ENCODE measurements at places on chromosomes 4 and X. TPM values are rescaled to one million over a fixed set of nuclear protein-coding genes. Genes with fewer than 3 reads are reported as not detected.
A peak's percentile ranks its signal among the peaks of the same experiment; 100 is the strongest.

Gene CORIN
- total RNA-seq: 0.05 TPM

Gene EGFL6
- total RNA-seq: 0.93 TPM

Gene BEX2
- total RNA-seq: 16.4 TPM

Gene ITM2A
- total RNA-seq: 131 TPM

Gene ATP6AP1
- 44.5 TPM for total RNA-seq

Gene ZCCHC18
- total RNA-seq: 1.9 TPM

Gene TSPAN6
- total RNA-seq: 0.73 TPM

Gene USP17L5
- total RNA-seq: not detected

Gene EVC2
- total RNA-seq: 0.16 TPM

Gene OTC
- not detected for total RNA-seq

Gene PSAPL1
- not detected for total RNA-seq

Gene ZNF81
- 6.6 TPM for total RNA-seq

Gene RBM47
- total RNA-seq: 3.3 TPM

Gene MAGEB10
- total RNA-seq: not detected

Gene RAB33A
- 34.8 TPM for total RNA-seq

Gene FBXW7
- 29.0 TPM for total RNA-seq

Gene FNIP2
- total RNA-seq: 26.4 TPM

Gene PDCL2
- total RNA-seq: not detected

Gene PCYT1B
- total RNA-seq: 0.05 TPM

Gene STARD8
- total RNA-seq: 0.43 TPM

Gene FAM9C
- 0.41 TPM for total RNA-seq

Gene ASB5
- not detected for total RNA-seq

DNA sequence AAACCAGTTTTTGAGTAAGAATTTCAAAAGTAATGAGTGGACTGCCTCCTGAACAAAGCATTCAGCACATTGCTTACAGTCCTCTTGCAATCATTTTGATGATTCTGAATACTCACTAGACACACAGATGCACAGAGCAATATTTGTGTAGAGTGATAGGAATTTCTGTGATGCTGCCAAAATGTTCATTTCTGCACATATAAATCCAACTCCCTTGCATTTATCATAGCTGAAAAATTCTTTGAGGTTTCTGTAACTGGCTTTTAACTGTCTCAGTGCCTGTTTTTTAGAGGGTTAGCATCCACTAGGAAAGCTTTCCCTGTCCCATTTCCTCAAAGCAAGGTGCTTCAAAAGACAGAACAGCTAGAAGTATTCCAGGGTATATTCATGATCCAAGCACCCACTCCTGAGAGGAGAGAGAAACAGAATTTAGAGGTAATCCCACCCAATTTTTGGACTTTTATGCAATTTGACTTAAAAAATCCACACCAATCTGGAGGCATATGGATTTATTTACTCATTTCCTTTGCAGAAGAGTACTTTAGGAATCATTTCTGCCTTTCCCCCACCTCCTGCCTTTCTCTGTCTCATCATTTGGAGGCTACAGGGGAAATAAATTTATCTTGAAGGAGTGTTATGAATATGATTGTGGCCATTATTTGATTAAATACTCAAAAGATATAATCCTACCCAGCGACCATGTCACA, 234.5 kb upstream of the SLIT2 start:
- DNase-seq: no peak

- no peak for DNase-seq
Observed at GRCh38 chrX:136176399-136176825, 29.1 kb downstream of the FHL1 start.

- no peak for DNase-seq
Observed at GRCh38 chr4:55578341-55579010, 13.6 kb downstream of the PDCL2 start.

GRCh38 chr4:109560687-109561461, 828 bp downstream of the MCUB start:
- DNase-seq: peak; percentile 51

DNA sequence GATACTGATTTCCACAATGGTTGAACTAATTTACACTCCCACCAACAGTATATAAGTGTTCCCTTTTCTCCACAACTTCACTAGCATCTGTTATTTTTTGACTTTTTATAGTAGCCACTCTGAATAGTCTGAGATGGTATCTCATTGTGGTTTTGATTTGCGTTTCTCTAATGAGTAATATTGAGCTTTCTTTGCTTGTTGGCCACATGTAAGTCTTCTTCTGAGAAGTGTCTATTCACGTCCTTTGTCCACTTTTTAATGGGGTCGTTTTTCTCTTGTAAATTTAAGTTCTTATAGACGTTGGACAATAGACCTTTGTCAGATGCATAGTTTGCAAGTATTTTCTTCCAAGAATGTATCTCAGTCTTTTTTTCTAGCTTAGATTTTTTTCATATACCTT, 10.0 kb downstream of the FBXW7 start:
- DNase-seq: no peak

DNA sequence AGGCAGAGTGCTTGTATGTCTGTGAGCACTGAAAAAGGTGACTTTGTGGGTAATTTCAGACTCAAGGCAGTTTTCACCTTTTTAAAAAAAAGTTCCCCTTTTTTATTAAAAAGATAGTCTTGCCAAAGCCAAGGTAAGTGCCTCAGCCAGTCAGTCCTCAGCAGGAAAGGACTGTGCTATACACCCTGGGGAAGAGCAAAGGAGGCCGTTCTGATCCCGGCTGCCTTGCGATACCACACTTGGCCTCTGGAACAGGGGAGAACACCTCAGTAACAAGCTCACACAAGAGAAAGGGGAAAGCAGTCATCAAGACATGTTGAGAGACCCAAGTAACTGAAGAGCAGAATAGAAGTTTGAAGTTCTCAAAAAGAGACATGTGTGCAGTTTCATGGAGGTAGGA, 541.7 kb downstream of the BCOR start:
- no peak for DNase-seq

- DNase-seq: no peak
Observed at GRCh38 chr4:100936661-100937375, 410.5 kb downstream of the PPP3CA start.

- peak; percentile 56 for DNase-seq
Observed at GRCh38 chr4:177596035-177596434, 153.8 kb upstream of the AGA start.

- DNase-seq: no peak
Observed at GRCh38 chr4:26995316-26995715, 134.7 kb downstream of the STIM2 start.

GRCh38 chr4:5416637-5417036, 291.7 kb downstream of the EVC2 start:
- no peak for DNase-seq

DNA sequence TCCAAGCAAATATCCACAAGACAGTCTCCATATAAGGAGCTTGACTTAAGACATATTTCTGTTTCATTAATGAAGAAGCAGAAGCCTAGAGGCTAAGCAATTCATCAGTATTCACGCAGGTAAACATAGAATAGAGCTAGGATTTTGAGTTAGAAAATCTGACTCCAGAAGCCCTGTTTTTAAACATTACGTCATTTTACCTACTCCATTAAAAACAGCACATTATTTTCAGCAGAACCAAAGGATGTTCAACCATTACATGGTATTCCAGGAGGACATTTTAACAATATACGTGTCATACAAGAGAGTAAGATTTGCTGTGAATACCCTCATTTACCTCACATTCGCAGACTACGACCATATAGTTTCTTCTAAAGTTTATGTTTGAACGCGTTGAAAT, 403.3 kb upstream of the TRAM1L1 start:
- DNase-seq: no peak

- no peak for DNase-seq
Observed at GRCh38 chrX:20140420-20140819, 1.2 kb downstream of the EIF1AX start.

DNA sequence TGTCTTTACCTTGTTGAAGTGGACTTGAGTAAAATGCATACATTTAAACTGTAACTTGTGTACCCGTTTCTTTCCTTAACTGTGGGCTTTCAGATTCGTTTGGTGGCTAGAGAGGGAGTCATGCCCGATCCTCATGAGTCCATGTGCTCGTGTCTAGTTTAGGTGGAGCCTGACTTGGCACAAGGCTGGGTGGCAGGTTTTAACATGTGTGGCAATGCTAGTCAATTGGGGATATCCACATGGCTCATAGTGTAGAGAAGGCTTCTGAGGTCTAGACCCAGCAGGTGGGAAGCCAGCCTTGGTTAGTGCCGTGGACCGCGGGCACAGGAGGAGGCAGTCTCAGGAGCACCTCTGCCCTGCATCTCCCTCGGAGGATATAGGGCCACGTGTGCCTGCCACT, 48.5 kb upstream of the CLCN4 start:
- no peak for DNase-seq

GRCh38 chrX:29555465-29556091, 659.8 kb upstream of the MAGEB2 start:
- DNase-seq: no peak

- no peak for DNase-seq
Observed at GRCh38 chrX:24603191-24603590, 44.0 kb downstream of the PCYT1B start.

DNA sequence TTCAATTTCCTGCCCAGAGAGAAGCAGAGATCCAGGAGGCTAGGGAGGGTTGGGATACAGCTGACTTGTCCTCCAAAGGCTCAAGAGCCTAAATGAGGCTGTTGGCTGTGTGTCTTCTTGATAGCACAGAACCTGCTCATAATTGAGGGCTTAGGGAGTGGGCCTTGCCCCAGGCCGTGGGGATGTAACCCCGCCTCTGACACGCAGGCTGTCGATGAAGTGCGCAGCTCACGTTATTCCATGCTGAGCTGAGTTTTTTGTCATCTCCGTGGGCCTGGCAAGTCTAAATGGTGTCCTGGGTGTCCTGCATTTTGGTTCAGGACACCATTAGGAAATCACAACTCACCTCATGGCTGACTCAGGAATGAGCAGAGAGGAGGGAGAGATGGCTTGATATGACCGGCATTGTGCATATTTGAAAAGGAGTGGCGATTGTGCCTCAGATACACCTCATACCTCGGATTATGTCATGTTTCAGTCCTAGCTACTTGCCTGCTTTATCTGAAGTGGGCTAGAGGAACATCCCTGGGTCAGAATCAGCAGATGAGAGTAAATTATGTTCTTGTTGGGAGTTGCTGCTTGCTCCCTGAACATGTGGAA, 43.7 kb downstream of the FHDC1 start:
- DNase-seq: no peak

GRCh38 chrX:9341291-9342201, 123.3 kb upstream of the TBL1X start:
- DNase-seq: no peak

GRCh38 chr4:36241771-36242170, 2.5 kb downstream of the ARAP2 start:
- DNase-seq: no peak

GRCh38 chr4:6194458-6195195, 5.7 kb downstream of the JAKMIP1 start:
- no peak for DNase-seq

- no peak for DNase-seq
Observed at GRCh38 chrX:134658760-134659023, 421 bp upstream of the PLAC1 start.

- DNase-seq: no peak
Observed at GRCh38 chrX:40291553-40291952, 193.8 kb upstream of the BCOR start.

DNA sequence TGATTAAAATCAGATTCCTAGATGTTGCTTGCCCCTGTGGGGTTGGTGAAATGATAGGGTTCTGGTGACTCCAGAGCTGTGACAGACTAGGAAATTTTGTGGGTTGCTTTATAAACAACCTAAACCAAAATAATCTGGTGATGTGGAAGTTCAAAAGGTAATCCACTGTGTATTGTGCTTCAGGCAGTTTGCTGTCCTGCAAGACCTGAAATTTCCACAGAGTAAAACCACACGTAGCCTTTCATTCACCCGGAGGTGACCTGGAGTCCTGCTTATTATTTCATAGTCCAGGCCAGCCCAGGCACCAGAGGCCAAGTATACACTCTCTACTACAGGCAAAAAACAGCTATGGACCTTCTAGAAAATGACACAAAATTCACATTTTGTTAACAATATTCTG, 114.6 kb upstream of the CBR4 start:
- DNase-seq: no peak

GRCh38 chrX:12229986-12230385, 91.7 kb downstream of the FRMPD4 start:
- DNase-seq: no peak

DNA sequence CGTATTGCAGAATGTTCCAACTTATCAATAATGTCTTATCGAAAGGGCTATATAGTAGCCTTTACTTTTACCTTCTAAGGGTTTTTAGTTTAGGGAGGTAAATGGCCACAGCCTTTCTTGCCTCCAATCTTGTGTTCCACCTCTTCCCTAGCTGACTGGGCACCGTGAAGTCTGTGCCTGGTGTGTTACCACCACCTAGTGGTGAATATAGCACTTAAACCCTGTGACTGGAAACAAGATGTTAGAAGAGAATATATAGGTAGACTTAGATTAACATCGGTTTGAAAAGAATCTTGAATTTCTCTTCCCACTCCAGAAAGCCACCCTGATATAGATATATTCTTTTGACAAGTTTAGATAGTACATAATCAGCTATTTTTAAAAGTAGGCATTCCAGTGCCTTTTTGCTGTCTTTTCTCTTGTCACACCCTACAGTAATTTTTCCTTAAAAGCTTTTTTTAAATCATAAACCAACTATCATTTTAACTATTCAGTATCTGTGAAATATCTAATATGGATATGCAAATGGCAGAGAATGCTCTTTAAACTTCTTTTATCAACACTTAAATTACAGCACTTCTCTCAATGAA, 27.8 kb upstream of the ADH7 start:
- DNase-seq: peak; percentile 39

DNA sequence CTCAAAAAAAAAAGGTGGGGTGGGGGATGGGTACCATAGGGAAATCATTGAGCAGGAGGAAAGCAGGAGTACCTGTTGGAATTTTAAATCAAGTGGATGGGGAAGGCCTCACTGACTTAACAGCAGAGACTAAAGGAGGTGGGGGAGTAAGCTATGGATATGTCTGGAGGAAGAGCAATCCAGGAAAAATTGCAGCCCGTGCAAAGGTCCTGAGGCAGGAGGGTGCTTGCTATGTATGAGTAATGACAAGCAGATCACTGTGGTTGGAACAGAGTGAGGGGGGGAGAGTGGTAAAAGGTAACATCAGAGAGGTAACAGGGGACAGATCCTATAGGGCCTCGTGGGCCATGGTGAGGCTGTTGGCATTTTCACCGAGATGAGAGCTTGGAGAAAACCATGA, 4.1 kb downstream of the FTSJ1 start:
- no peak for DNase-seq

- DNase-seq: no peak
Observed at GRCh38 chr4:148056879-148057278, 325.0 kb downstream of the ARHGAP10 start.

GRCh38 chr4:36414248-36414647, 132.8 kb downstream of the DTHD1 start:
- no peak for DNase-seq
